ENCODE measurements at places on chromosomes 2 and 18.

- DNase-seq: no peak
These were observed 115.6 kb downstream of the ZNF516 start for GRCh38 chr18:76379226-76380126.

DNA sequence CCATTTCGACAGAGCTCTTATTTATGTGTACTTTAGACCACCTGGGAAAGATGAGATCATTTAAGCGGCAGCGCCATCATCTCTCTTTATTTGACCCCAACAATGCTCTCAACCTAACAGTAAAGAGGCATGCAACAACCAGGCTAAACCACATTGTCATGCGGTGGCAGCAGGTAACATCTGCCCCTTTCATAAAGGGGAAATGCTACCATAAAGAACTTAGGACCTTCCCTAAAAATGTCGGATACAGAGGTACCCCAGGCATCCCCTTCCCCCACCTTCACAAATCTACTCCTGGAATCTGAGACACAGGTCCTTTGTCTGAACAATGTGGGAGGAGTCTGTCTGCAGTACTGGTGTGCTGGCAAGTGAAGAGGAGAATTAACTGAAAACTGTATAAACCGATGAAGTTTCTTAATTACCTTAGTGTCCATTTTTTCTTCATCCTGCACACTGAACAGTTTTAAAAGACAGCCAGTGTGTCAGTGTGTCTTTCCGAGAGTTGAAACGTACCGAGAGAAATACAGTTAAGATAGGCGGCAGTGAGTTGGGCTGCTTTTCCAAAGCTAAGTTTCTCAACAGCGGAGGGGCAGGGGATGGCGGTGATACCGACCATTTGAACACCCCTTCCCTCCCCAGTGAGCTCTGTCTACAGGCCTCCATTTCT is 1.9 kb downstream of the MEX3C start:
- DNase-seq: no peak

DNA sequence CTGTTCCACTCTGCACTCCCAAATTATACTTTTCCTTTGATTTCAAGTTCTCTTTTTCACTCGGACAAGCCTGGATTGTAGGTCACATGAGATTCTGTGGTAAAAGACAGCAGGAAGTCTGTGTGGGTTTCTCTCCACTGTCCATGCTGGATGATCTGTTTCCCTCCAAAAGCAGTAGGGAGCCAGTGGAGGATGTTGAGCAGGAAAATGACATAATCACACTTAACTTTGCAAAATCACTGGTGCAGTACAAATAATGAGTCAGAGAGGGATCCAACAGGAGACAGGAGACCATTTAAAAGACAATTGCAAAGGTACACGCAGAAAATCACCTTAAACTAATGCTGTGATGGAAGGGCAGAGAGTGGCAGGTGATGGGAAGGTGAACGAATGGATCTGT is 301.3 kb downstream of the ZNF407 start:
- no peak for DNase-seq

- no peak for DNase-seq
These were observed 36.6 kb upstream of the IKZF2 start for GRCh38 chr2:213187833-213188532.

- no peak for DNase-seq
These were observed 43.1 kb upstream of the SELENOI start for GRCh38 chr2:26302846-26303245.

DNA sequence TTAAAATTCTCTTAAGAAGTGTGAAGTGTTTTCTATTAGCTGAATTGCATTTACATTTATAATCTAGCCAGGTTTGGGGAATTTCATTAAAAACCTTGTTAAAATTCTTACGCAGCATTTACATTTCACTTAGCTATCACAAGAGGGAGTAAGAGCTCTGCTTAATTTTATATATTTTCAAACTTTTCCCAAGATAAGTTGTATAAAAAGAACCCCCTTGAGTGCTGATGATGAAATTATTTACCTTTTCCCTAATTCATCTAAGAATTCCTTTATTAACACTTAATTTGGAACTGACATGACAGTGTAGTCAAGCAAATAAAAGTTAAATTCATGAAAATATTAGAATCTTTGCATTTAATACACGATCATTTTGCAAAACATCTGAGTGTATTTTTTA is 54.2 kb upstream of the ZSWIM2 start:
- DNase-seq: no peak

DNA sequence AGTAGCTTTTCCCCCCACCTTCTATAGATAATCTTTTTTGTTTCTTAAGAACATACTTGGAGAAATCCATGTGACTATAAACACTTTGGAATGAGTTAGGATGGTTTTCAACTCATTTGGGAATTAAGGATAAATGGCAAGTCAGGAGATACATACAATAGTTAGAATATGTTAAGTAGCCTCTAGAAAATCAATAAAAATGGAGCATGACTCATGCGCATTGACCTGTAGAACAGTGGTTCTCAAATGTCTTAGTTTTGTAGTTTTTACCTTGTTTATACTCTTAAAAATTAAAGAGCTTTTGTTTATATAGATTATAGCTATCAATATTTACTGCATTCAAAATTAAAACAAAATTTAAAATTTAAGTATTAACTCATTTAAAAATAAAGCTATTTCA is 24.7 kb downstream of the NUP35 start:
- no peak for DNase-seq

DNA sequence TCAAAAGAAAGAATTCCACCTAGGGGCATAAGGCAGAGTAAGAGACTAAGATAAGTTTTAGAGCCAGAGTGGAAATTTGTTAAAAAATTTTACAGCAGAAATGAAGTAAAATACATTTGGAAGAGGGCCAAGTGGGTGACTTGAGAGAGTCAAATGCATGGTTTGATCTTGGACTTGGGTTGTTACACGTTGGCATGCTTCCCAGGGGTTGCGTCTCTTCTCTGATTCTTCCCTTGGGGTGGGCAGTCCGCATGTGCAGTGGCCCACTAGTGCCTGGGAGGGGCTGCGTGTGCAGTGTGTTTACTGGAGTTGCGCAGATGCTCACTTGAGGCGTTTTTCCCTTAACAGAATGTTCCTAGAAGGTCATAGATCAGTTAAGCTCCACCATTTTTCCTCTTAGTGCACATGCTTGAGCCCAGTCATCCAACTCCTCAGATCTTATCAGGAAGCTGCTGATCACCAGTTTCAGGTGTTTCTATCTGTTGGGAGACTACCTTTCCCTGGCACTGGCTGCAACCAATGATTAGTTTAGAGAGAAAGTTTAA is 13.1 kb downstream of the SEH1L start:
- no peak for DNase-seq

GRCh38 chr18:52394602-52395001 is 54.6 kb downstream of the DCC start:
- no peak for DNase-seq

DNA sequence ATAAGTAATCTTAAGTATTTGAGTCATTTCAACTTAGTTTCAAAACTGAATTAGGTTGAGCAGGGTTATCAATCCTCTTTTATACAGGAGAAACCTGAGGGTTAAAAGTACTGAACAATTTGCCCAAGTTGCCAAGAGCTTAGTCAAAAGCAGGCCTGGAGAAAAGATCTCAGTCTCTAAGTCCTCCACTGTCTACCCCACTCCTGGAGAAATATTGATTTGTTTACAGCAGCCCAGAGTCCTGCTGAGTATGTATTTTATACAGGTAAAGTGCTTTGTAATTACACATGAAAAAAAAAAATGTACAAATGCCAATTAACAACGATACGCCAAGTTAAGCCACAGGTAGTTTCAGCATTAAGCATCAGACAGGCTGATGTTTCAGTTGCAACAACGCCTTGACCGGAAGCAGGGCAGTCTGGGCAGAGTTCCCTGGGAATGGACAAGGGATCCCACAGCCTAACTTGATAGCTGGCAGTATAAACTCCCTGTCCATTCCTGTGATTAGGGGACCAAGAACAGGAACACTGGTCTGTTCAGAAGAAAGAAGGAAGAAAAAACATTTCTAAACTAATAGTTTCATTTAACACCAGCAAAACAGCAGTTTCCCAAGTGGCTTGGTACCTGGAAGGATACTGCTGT is 132.9 kb downstream of the MYO5B start:
- DNase-seq: no peak

GRCh38 chr2:223414646-223415045 is 187.5 kb downstream of the SCG2 start:
- no peak for DNase-seq

DNA sequence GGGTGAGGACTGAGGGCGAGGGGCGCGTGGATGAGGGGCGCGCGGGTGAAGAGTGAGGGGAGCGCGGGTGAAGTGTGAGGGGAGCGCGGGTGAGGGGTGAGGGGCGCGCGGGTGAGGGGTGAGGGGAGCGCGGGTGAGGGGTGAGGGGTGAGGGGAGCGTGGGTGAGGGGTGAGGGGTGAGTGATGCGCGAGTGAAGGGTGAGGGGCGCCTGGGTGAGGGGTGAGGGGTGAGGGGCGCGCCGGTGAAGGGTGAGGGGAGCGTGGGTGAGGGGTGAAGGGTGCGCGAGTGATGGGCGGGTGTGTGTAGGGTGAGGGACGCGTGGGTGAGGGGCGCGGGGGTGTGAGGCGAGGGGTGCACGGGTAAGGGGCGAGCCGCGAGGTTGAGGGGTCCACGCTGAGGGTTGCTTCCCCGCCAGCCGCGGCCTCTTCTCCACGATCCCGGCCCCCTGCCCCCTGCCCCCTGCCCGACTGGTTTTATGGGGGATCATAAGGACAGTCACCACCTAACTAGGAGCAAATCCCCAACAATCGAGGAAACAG is 1.1 kb upstream of the SLC66A2 start:
- no peak for DNase-seq

- no peak for DNase-seq
These were observed 12.0 kb upstream of the HAAO start for GRCh38 chr2:42804338-42804737.

GRCh38 chr2:42792583-42793333 is at the start of gene HAAO:
HAAO (minus strand) TSS chr2:42792583; CDS start chr2:42792536, 47 bp downstream.
- DNase-seq: no peak

GRCh38 chr18:8786483-8787370 is 81.4 kb downstream of the MTCL1 start:
- DNase-seq: no peak

- no peak for DNase-seq
These were observed 206.5 kb upstream of the SH3BP4 start for GRCh38 chr2:234745347-234745746.

DNA sequence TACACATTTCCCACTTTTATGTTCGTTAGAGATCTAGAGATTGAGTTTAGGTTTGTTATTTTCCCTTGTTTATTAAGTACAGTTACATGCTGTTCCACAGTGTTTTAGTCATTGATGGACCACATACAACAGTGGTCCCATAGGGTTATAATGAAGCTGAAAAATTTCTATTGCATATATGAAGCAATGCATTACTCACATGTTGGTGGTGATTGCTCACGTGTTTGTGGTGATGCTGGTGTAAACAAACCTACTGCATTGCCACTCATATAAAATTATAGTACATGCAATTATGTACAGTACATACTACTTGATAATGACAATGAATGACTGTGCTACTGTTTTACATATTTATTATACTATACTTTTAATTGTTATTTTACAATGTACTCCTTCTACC is 51.0 kb upstream of the NXPH2 start:
- DNase-seq: no peak

- DNase-seq: no peak
These were observed 181.8 kb downstream of the BCL11A start for GRCh38 chr2:60371681-60372080.

DNA sequence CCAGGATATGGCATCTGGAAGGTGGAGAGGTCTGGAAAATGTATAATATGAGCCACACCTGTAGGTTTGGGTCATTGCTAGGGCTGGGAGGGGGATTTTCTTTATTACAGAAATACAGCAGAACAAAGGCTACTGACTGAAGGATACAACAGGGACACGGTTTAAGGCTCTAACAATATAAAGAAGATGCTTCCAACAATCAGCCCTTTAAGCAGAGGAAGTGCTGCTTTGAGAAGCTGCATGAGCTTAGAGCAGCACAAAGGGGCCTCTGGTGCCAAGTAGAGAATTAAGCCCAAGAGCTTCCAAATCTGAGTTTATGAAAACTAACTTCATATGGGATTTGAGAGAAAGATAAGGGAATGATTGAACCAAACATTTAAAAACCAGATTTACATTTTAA is 174.5 kb upstream of the RMP24 start:
- DNase-seq: no peak

- no peak for DNase-seq
These were observed 287.9 kb downstream of the ETAA1 start for GRCh38 chr2:67684991-67685390.

DNA sequence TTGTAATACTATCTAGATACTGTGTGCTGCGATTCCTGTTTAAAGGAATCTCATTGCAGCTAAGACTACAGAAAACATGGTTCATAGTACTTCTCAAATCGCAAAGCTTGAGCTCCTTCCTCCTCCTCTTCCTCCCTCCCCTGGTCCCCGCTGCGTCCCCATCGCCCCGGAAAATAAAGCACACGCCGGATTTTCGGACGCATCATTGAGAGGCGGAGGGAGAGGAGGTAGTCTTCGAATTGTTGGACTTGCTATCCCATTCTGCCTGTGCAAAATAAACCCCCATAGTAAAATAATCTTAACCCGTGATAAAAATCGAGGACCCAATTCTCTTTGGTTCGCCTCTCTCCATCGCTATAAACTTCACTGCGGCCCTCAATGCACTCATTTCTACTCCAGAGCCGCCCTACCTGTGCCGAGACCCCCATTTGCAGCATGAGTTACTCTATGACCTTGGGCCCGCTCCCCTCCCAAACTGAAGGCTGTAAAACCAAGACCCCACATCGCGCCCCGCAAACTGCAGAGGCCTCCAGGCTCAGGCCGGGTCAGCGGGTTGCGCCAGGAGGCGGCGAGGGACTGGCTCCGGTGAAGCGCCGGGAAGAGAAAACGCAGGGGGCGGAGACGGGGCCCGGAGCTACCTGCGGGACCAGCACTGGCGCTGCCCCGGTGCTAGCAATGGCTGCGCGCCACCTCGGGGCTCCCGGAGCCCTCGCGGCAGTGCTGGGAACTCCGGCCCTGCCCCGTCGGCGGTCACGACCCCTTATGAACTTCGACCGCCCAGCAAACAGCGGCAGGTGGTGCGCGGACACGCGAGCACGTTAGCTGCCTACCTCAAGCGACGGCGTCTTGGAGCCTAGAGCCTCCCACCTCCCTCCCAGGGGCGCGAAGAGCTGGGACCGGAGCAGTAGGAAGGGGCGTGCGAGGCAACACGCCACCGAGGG is 649 bp downstream of the ESCO1 start:
- DNase-seq: no peak

- DNase-seq: no peak
These were observed 19.2 kb downstream of the SH3RF3 start for GRCh38 chr2:109148117-109148746.

GRCh38 chr2:231612109-231612455 is 19.4 kb downstream of the TEX44 start:
- DNase-seq: no peak
